Cardiac fibroblast (primary cell): ENCODE measurements at places on chromosomes 2 and 18.

DNA sequence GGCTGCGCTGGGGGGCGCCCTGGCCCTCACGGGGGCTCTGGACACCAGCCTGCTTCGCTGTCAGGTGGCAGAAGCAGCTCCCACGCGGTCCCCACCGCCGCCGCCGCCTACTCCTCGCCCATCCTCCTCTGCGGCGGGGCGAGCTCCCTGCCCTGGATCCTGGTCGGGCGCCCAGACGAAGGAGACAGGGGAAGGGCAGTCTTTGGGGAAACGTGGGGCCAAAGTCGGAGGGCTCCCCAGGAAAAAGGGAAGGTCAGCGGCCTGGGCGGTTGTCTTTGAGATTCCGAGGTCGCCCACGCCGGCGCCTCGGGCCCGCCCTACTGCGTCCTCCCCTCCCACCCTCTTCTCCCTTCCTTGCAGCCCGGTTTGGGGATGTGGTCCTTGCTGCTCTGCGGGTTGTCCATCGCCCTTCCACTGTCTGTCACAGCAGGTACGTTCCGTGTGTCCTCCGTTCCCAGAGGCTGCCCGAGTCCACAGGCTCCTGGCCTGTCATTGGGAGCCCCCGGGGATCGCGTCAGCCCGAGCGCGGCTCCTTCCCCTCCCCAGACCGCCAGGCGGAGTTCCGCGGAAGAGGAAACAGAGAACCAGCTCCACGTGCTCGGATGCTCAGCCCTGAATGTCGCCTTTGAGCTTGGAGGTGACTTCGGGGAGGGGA is 800 bp downstream of the IL1RL2 start:
- peak; percentile 61 for DNase-seq

DNA sequence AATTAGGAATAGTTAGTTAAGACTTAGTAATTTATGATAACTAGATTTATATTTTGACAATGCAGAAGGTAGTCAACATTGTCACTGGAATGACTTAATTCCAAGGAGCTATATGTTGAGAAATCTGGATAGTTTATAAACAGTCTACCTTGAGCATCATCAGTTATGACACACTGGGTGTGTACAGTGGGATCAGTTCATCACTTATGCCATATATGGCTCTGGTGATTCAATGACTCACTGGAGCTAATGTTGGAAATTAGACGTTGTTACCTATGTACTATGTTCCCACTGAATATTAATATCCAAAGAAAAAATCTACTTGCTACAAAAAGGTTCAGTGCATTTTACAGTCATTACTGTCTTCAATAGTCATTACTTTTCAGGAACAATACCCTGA is 34.0 kb upstream of the ITPRID2 start:
- no peak for DNase-seq

DNA sequence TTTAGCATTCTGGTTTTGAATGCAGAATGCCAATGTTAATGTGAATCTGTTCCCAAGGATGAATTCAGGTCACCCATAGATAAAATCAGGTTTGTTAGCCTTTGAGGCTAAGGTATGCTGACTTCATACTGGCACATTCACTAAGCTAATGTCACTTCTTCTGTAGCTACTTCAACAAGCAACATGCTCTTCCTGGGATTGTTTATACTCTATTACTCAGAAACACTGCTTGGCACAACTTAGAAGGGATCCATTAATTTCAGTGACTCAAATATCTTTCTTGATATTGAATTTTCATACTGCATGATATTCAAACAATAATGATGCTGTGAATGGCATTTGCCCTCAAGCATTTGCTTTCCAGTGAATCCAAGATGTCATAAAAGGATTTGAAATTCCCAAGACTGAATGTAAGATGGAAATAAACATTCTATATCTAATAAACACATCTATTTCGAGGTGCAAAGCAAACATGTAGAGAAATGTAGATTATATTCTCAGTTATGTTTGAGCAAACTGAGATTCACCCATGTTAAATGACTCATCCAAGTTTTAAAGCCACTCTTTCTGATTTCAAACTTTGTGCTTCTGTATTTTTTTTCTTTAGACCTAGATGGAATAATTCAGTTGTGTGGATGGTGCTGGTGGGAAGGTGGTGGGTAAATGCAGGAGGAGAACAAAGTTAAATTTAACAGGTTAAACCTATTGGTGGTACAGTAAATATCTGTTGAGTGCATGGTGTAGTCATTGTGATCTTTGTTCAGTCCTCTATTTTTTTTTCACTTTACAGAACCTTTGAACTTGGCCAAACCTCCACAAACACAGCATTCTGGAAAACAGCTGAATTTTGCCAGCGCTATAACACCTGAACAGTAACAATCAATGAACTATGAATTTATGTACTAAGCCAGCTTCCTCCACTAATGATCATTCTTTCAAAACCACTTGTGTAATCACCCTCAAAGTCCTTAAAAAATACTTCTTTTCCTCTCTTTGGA is 162.1 kb upstream of the XIRP2 start:
- DNase-seq, result no peak

DNA sequence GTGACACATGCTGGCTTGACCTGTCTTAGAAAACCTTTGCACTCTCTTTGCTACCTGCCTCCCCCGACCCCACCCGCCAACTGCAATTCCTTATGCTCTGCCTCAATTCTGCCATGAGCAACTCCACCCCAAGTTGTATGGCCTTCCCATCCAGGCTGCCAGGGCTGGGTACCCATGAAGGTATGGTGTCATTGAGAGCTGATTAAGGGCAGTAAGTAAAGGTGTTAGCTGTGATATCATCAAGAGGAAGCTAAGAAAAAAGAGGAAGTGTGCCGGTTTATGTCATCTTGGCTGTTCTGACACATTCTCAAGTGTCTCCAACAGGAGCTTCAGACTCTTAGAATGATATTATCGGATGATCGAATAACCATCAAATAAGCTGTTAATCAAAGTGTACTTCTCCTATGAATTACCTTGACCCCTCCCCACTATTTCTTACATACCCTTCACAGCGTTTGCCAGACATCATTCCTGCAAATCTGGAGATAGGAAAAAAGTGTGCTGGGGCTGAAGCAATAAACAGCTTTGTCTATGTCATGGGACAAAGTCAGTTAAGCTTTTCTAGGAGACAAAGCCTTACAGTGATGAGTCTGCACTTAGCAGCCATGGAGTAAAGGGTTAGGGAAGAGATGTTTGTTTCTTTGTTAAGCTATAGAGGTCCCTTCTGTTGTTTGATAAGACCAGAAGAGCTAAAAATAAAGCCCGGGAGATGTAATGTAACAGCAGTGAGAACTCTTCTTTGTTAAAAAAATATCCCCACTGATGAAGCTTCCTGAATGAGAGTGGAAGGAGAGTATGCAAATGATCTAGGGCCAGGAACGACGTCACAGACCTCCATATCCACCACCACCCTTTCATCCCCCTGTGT is 40.4 kb upstream of the SMAD2 start:
- DNase-seq, result no peak

- DNase-seq, result no peak
Observed at GRCh38 chr2:23499439-23499838, 114.5 kb downstream of the KLHL29 start.
